ENCODE measurements at places on chromosomes 12 and 14.

DNA sequence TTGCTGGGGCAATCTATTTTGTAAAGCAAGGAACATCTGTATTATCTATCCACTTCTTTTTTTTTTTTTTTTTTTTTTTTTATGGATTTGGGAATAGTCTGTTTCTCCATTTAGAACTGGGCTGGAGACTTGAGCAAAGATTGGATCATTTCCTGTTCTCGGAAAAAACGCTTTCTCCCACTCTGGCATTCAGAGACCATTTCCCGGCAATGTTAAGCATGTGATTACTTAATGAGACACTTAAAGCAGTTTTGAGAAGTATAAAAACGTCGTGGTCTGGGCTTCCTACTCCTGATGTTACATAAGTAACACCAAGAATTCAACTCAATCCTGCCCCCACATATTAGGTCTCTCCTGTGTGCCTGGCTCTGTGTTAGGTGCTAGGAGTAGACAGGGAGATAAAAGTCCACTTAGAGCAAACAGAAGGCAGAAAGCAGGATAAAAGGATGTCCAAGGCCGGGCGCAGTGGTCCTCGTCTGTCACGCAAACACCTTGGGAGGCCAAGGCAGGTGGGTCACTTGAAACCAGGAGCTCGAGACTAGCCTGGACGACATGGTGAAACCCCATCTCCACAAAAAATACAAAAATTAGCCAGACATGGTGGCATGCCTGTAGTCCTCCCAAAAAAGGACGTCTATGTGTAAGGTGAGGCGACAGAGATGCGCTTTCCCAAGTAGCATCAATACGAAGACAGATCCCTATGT, 152.1 kb upstream of the GSC start:
- DNase-seq: no peak

GRCh38 chr14:96261053-96261452, 5.0 kb downstream of the BDKRB1 start:
- no peak for DNase-seq

- DNase-seq: peak; percentile 58
Observed at GRCh38 chr14:92489394-92490238, 24.0 kb upstream of the RIN3 start.

DNA sequence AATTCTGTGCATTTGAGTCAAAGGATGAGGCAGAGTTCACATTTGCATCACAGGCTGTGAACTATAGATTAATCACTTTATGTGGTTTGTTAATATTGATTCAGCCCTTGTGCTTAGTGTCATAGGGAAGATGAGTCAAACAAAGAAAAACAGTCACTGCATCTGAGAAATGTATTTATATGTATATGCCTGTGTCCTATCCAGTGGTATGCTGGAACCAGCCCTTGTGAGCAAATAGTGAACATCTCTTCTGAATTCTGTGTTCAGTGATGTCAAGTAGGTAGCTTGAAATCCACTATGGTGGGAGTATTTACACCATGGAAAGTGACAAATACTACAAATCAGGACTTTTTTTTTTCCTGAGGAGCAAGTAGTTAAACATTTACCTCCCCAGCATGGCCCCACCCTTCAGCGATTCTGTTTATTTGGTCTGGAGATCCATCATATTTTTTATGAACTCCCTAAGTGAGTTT, 128.5 kb downstream of the HMGA2 start:
- DNase-seq: no peak

DNA sequence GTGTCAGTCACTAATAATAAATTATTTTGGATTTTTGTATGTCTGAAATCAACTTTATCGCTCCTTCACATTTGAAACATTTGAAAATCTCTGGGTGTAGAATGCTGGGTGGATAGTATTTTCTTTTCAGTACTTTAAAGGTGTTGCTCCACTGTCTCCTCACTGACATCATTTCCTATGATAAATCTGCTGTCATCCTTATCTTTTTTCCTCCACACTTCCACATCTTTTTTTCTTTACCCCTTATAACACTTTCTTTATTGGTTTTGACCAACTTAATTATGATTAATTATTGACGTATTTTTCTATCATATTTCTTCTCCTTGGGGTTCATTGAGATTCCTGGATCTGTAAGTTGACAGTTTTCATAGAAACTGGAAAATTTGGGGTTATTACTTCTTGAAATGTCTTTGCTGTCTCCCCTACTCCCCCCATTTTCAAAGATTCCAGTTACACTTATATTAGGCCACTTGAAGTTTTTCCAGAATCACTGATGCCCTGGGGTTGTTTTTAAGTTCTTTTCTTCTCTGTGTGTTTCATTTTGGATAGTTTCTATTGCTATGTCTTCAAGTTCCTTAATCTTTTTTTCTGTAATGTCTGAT, 177.5 kb upstream of the DIO3 start:
- no peak for DNase-seq

GRCh38 chr12:124599074-124599999, 31.9 kb upstream of the NCOR2 start:
- no peak for DNase-seq

GRCh38 chr14:71586131-71586897, 345.9 kb upstream of the RGS6 start:
- no peak for DNase-seq

- no peak for DNase-seq
Observed at GRCh38 chr14:72863216-72864006, 30.5 kb downstream of the DPF3 start.

GRCh38 chr12:65334521-65334920, 56.0 kb downstream of the MSRB3 start:
- DNase-seq: no peak

- no peak for DNase-seq
Observed at GRCh38 chr14:96254687-96255086, 1.3 kb upstream of the BDKRB1 start.

DNA sequence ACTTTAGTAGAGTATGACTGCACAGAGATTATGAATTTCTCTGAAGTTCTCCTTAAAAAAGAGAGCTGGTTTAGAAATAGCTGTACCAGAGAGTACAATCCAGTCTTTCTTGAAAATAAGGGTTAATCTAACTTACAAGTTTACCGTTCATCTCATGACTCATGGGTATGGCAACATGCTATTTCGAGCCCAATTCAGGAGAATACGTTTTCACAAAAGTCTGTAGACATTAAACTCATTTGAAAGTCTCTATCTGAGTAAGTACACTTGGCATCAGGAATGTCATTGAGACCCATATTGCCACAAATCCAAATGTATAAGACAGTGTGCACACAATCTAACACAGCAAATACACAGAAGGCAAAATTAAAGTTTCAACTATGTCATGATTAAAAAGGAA, 160.5 kb downstream of the PIK3C2G start:
- no peak for DNase-seq

DNA sequence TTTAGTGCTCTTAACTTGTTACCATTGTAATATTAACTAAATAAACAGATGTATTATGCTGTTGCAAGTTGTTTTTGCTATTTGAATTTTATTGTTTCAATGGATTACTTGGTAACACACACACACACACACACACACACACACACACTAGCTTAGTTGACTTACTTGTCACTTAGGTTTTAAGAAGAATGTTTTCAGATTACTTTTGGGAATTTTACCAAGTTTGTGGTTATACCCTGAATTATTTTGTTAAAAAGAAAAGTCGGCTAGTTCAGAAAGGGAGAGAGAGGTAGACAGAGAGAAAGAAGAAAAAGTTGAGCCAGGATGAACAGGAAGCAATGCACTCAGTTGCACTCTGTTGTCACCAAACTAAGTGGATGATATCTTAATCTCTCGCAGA, 5.3 kb downstream of the SSTR1 start:
- no peak for DNase-seq

DNA sequence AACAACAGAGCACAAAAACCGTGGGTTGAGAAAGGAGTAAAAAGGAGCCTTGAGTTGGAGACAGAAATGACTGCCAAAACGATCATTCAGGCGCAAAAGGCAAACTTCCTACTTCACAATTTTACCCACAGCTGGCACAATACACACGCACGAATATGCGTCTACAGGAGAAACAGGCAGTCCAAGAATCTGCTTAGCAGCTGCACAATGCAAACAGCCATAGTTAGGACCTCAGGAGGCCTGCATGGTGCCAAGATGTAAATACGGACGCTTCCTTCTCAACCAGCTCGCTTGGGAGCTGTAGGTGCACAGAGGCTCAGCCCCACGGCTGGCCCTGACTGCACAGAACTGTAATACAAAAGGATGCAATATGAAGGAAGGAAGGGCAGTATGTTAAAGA, 250.1 kb upstream of the CAND1 start:
- no peak for DNase-seq

DNA sequence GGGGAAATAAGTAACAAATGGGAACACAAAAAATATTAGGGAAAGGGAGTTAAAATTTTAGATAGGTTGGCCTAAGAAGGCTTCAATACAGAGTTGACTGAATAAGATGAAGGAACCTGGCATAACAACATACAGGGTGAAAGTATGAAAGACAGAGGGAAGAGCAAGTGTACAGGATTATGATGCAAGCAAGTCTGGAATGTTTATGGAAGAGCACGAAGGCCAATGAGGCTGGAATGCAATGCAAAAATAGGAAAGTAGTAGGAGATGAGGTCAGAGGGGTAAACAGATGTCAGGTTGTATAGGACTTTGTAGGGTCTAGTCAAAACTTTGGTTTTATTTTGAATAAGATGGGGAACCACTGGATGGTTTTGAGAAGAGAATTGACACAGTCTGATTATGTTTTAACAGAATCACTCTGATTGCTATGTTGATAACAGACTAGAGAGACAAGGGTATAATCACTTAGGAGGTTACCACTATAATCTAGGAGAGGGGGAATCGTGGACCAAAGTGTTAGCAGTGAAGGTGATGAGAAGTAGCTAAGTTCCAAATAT, 96.8 kb downstream of the OSBPL8 start:
- DNase-seq: no peak

DNA sequence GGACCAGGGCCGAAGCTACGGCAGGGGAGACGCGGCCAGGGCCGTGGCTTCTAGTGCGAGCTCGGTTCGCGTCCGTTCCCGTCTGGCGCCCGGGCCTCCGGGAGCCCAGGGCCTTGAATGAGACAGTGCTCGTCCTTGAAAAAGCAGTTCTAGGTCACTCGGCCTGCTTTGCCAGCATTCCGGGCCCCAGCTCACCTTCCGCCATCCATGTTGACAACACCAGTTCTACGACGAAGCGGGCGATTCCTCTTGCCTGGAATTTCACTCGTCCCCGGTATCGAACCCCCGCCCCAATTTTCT, 4.5 kb downstream of the OR10AD1 start:
- DNase-seq: peak; percentile 91

GRCh38 chr14:97219431-97220017, 422.3 kb downstream of the VRK1 start:
- DNase-seq: no peak

- DNase-seq: no peak
Observed at GRCh38 chr12:7907009-7907408, 29.0 kb downstream of the SLC2A3 start.

DNA sequence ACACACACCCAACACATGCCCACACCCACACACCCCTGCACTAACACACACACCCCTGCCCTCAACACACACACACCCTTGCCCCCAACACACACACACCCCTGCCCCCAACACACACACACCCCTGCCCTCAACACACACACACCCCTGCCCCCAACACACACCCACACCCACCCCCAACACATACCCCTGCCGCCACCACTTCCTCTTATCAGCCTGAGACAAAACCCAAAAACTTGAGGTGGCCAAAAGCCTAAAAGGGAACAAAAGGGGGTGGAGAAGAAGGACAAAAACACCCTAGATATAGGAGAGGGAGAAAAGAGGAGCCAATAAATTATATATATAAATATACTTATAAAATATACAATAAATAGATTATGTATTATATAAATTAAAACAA, 9.1 kb upstream of the DEGS2 start:
- no peak for DNase-seq

DNA sequence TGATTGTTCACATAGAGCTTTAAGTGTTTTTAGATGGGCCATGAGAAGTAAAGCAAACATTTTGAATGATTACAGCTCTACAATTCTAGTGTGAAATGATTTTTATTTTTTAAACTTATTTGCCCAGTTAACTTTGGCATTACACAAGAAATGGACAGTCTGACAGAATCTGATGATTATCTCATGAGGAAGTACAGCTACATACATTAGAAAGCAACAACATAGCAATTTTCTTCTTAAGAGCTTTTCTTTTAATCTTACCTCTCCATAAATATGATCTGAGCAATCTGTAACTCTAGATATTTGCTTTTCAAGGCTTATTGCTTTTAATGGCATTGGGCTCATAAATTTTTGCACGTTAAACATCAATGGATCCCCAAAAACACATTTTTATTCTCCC, 26.5 kb upstream of the PPP1R12A start:
- DNase-seq: no peak

DNA sequence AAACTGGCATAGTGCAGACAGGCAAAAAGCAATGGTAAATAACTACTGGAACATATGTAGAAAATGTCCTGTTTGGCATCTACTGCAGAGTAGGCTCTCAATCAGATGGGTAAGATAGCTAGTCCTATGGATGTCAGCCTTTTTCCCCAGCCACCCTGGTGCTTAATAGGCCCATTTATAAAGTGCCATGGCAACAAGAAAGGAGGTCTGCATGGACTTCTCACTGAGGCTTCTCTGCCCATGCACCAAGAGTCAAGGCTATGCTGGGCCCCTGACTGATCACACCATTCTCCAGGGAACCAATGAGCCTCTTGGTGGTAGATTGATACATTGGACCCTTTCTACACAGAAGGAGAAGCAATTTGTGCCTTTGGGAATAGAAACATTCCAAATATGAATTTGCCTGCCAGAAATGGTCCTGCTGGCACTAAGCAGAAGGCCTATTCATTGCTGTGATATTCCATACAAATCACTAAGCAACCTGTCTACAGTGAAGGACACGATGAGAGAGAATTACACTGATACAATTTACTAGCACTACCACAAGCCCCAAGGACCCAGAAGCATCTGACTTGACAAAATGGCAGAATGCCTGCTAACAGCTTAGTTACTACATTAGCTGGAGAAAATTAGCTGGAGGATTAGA, 43.8 kb downstream of the RESF1 start:
- DNase-seq: no peak

GRCh38 chr12:30437616-30438015, 258.1 kb downstream of the IPO8 start:
- DNase-seq: no peak

- no peak for DNase-seq
Observed at GRCh38 chr12:126617312-126617711, 1552.1 kb downstream of the AACS start.

DNA sequence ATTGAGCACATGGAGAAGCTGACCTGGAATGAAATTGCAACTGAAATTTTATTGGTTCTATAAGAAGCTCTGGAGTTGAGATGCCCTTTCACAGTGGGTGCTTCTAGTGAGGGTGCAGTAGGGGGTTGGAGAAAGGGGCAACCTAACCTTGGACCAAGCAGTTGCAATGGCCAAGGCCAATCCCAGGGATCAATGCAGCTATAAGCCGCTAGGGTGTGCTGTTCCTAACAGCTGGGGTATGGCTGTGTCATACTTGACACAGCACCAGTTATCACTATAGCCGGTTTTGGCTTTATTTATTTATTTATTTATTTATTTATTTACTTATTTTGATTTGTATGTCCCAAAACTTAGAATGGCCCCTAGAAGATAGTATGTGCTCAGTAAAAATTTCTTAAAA, 505.9 kb downstream of the FLRT2 start:
- no peak for DNase-seq

- DNase-seq: peak; percentile 78
Observed at GRCh38 chr14:101442451-101442850, 118.8 kb upstream of the DIO3 start.

All from spleen (tissue), 13 donors.